ENCODE measurements at places on chromosomes 12 and 14. TPM values are rescaled to one million over a fixed set of nuclear protein-coding genes. Genes with fewer than 3 reads are reported as not detected.

- no peak for DNase-seq
Observed at GRCh38 chr14:68386950-68387779, 405.7 kb downstream of the ZFP36L1 start.

DNA sequence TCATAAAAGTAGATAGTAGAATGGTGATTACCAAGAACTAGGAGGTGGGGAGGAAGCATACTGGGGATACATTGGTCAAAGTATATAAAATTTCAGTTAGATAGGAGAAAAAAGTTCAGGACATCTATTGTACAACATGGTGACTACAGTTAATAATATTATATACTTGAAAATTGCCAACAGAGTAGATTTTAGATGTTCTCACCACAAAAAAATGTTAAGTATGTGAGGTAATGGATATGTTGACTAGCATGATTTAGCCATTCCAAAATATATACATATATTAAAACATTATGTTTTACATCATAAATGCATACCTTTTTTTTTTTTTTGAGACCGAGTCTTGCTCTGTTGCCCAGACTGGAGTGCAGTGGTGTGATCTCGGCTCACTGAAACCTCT lies 31.0 kb downstream of the TMEM116 start:
- DNase-seq: no peak

DNA sequence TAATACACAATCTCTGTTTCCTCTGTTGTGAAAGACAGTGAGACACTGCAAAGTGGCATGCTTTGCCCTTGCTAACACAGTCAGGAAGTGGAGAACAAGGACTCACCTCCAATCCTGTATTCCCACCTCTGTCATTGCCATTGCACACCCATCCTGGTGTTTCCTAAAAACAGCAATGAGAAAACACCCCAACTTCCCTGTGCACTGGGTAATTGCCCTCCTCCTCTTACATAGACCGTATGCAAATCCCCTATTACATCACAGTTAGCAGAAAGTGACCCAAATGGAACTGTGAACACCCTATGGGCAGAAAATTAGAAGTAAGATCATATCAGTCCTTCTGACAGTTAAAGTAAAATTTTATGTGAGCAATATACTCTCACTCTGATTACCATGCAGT lies 355.5 kb downstream of the BCL11B start:
- no peak for DNase-seq

ACOT6 gene
- not detected for total RNA-seq

ADSS1 gene
- 18.6 TPM for total RNA-seq

DNA sequence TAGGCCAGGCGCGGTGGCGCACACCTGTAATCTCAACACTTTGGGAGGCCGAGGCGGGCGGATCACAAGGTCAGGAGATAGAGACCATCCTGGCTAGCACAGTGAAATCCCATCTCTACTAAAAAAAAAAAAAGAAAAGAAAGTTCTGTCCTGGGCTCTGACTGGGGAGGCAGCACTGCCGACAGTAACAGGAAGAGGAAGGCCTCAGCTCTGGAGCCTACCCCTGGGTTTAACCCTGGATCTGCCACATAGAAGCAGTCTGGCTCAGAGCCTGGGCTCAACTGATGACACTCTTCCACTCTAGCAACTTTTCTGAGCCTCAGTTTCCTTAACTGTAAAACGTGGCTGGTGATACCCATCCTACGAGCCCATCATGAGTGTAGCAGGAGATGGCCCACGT lies 60.5 kb downstream of the ACTN1 start:
- DNase-seq: no peak

- peak; percentile 40 for DNase-seq
Observed at GRCh38 chr14:104359301-104359968, 220.1 kb upstream of the C14orf180 start.

GPR162 gene
- 2.5 TPM for total RNA-seq

RECQL gene
- 6.5 TPM for total RNA-seq

- no peak for DNase-seq
Observed at GRCh38 chr14:104596451-104596918, 8.1 kb downstream of the TMEM179 start.

DNA sequence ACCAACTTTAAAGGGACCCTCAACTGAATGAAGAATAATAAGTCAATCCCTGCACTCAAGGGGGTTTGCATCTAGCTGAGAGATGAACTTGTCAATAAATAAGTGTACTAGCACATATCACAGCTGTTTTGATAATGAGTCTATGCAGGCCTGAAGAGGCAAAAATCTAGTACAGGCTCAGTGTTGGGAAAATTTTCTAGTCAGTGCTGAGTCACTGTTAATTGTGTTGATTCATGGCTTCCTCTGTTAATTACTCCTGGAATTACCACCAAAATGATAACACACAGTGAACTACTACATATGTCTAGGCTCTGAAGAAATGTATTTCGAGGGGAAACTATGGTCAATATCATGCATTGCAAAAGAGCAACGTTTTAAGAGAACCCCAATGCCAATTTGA lies 18.9 kb downstream of the SNRPF start:
- no peak for DNase-seq

IFNG-AS1 gene
- total RNA-seq: not detected

DNA sequence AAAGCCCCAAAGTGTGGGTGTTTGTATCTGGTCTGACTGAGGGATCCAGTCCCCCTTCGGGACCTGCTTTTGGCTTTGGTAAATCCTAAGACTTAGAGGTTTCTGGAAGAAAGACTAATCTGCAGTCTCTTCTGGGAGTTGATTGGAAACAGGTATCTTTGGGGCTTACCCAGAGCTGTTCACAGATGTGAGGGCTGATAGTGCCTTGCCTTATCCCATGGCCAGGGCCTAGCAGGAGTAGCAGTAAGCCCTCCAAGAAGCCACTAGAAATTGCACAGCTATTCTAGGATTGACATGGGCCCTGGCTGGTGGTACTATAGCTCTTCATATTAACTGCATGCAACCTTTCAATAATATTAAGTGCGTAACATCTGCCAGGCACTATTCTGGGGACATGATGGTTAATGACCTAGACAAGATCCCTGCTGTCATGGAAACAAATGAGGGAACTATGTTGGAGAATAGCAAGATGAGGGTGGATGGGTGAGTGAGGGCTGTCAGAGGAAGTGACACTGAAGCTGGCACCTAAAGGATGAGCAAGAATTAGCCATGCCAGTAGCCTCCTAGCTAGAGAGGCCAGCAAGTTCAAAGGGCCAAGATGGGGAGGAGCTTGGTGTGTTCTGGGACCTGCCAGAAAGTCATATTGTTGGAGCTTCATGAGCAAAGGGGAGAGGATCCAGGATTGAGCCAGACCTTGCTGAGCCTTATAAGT lies 71.7 kb downstream of the CRADD start:
- DNase-seq: no peak

- no peak for DNase-seq
Observed at GRCh38 chr14:78253986-78254385, 83.8 kb downstream of the NRXN3 start.

- no peak for DNase-seq
Observed at GRCh38 chr12:43551279-43551970, 578 bp downstream of the ADAMTS20 start.

DNA sequence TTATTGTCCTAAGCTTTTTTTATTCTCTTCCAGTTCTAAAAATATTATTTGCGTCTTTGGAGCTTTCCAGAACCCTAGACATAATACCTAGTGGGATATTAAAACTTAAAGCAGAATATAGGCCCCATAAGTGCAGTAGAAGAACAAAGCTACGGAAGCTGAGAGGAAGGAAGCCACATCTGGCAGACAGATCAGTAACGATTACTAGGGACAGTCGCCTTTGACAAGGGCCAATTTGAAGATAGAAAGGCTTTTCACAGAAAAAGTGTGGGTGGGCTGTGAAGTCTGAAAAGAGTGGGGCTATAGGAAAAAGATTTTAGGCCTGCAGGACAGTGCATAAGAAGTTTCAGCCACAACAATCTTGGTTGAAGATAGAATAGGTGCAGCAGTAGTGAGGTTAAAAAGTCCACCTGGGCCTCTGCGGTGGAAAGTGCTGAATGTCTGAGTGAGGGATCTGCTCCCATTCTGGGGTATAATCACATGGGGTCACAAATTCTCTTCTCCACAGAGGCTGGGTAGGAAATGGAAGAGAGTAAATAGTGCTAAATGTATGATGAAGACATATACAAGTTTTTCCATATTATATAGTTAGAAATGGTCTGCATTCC lies 114.5 kb downstream of the CMAS start:
- DNase-seq: no peak
